ENCODE measurements at places on chromosomes 1 and 21.

DNA sequence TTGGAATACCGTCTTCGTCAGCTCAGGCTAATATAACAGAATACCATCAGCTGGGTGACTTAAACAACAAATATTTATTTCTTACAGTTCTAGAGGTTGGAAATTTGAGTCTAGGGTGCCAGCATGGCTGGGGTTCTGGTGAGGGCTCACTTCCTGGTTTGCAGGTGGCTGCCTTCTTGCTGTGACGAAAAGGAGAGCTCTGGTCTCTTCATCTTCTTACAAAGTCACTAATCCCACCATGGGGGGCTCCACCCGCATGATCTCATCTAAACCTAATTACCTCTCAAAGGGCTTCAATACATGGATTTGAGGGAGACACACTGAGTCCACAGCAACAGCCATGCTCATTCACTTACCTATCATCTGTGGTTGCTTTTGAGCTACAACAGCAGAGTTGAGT, 78.3 kb downstream of the PSMG1 start:
- DNase-seq = no peak

DNA sequence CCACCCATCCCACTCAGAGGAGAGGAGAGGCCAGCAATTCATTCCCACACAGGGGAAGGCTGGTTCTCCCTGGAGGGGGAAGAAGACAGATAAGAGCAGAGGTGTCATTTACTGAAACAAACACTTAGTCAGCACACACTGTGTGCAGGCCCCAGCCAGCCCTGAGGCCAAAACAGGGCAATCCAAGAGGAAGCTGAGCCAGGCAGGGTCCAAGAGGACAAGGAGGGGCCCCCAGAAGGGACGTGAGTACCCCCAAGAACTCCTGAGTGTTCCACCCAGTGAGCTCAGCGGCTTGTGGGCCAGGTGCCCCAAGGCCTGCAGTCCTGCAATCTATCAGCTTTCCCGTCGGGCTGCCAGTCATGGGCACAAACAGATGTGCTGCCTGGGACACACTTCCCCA, 15.8 kb downstream of the ADGRB2 start:
- DNase-seq = no peak

GRCh38 chr1:237146241-237146640, 104.3 kb downstream of the RYR2 start:
- no peak for DNase-seq

GRCh38 chr1:90387805-90388204, 329.3 kb downstream of the BARHL2 start:
- no peak for DNase-seq

- DNase-seq = no peak
Observed at GRCh38 chr1:118338936-118339335, 153.9 kb upstream of the SPAG17 start.

GRCh38 chr1:100449477-100449876, 88.5 kb upstream of the GPR88 start:
- DNase-seq = no peak

DNA sequence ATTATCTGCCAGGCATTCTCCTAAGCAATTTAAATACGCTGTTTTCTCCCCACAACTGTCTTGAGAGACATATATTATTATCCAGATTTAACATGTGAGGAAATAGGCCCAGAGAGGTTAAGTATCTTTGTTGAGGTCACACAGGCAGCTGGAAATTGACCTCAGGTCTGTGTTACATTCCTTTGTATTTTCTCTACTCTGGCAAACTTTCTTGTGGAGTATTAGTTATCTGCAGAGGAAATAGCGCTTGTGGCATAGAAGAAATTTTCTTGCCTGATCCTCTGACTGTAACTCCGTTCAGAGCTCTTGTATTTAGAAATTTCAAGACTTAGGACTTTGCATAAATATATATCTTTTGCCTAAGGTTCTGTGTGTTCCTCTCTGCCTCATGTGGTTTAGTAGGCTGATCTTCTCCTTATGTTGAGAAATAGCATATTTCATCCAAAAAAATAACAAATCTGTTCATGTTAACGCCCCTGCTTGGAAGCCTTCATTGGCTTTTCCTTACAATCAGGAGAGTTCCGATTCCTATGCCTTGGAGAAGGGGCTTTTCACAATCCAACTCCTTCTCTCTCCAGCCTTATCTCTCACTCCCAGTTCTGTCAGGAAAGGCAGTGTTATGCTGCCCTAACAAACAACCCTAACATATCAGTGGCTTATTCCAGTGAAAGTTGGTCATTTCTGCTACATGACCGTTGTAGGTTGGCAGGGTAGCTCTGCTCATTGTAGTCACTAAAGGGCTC, 2.5 kb upstream of the JUN start:
- DNase-seq = no peak

- DNase-seq = no peak
Observed at GRCh38 chr1:171343727-171344472, 29.9 kb downstream of the FMO4 start.

- DNase-seq = no peak
Observed at GRCh38 chr1:231581859-231582258, 44.7 kb upstream of the DISC1 start.

DNA sequence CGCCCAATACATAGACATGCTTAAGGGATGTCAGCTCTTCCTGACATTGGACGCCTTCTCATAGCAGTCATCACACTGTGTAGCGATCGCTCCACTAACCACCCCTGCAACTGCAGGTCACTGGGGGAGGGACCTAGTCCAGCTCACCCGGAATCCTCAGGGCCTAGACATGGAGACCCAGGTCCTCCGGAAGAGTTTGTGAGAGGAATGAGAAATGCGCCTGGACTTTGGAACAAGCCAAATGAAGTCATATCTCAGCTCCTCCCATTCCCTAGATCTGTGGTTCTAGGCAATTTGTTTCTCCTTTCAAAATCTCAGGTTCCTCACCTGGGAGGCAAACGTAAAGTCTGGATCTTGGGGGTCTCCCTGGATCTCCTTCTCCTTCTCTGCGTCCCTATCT, 253.3 kb downstream of the KAZN start:
- DNase-seq = no peak

DNA sequence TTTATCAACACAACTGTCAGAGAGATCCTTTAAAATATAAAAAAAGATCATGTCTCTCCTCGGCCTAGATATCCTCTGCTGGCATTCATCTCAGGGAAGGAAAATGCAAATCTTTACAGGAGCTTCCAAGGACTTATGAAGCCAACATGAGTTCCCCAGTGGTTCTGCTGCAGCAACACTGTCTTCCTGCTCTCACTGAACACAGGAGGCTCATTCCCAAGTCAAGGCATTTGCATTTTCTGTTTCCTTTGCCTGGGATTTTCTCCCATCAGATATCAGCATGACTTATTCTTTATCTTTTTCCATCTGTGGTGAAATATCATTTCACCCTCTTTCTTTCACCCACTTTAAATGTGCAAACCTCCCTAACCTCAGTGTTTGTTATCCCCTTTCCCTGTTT, 513.8 kb upstream of the ZP4 start:
- no peak for DNase-seq

GRCh38 chr1:157925419-157926166, 67.9 kb upstream of the KIRREL1 start:
- no peak for DNase-seq

DNA sequence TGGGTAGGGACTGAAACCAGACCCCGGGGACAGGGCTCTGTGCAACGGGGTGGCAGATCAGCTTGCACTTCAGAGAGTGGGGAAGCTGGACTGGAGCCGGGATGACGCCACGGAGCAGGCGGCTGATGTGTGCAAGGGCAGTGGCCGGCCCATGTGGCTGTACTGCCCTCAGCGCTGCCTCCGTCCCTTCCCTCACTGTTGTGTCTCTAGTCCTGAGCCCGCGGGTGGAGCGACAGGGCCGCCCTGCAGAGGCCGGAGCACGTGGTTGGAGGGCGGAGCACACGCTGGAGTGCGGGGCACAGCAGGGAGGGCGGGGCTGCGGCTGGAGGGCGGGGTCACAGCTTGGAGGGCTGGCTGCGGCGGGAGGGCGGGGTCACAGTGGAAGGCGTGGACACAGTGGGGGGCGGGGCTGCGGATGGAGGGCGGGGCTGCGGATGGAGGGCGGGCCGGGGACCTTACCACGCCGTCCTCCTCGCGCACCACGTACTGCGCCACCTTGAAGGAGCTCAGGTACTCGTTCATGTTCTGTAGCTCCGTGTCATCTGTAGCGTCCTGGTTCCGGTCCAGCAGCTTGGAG, 52.4 kb downstream of the CHD5 start:
- no peak for DNase-seq

DNA sequence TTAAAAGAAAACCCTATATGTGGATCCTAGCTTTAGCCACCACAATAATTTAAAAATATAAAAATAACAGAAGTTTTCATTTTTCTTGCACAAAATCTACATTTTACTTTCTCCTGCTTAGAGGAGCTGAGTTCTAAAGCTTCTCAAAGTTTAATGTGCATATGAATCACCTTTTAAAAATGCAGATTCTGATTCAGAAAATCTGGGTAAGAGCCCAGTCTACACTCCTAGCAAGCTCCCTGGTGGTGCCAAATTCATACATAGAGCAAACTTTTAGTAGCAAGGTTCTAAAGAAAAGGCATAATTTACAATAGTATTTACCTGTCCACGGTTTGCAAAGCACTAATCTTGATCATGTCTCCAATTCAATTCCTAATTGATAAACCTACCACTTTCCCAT, 19.3 kb downstream of the RSBN1 start:
- no peak for DNase-seq

Measured in vagina (tissue), 2 donors.